ENCODE measurements at places on chromosomes 1 and 21. TPM values are rescaled to one million over a fixed set of nuclear protein-coding genes. Genes with fewer than 3 reads are reported as not detected.

Gene OPTC
- polyA plus RNA-seq, result not detected

- no peak for DNase-seq
Observed at GRCh38 chr1:67019121-67019520, 34.8 kb downstream of the SLC35D1 start.

- no peak for DNase-seq
Observed at GRCh38 chr1:57206038-57206437, 217.8 kb downstream of the DAB1 start.

Gene HDAC1
- polyA plus RNA-seq, result 155 TPM

- DNase-seq, result no peak
Observed at GRCh38 chr1:44826375-44827196, 16.5 kb downstream of the PTCH2 start.

- DNase-seq, result no peak
Observed at GRCh38 chr1:15244813-15245212, 2.2 kb upstream of the FHAD1 start.

Gene ENAH
- polyA plus RNA-seq, result 68.7 TPM

- DNase-seq, result no peak
Observed at GRCh38 chr1:214259353-214259977, 21.5 kb upstream of the SMYD2 start.
